Stimulated activated CD4-positive, alpha-beta T cell treated with anti-CD3 and anti-CD28 coated beads, Interleukin-1b, Interleukin-23, amount 100 ng/mL, for 24 hours (primary cell): ENCODE measurements at places on chromosomes 13 and 19.
A peak's percentile ranks its signal among the peaks of the same experiment; 100 is the strongest.

DNA sequence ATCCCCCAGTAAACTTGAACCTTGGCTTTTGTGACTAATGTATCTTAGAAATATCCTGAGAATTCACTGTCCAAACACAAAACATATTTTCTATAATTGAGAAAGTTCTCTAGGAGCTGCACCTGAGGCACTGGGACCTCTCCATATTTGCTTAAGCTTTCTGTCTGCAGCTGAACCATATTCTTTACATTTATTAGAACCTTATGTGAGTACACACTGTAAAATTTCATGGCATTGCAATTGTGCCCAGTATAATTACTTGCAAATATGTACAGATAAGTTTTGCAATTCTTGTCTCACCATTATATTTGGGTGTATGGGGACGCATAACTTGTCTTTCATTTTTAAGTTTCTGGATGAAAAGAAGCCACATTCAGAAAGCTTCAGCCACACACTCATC lies 280.7 kb upstream of the KLHL1 start:
- no peak for DNase-seq

DNA sequence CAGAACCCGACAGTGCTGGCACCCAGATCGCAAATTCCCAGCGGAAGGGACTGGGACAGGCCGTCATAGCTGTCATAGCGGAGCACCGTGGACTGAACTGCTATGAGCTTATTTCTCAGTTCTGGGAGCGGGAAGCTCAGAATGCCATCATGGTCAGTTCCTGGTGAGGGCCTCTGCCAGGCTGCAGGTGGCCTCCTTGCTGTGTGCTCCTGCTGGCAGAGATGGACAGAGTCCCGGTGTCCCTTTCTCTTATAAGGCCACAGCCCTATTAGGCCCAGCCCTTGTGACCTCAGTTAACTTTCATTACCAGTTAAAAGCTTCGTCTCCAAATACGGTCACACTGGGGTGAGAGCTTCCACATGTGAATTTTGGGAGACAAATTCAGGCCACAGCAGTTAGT lies 4.6 kb downstream of the ZNF444 start:
- DNase-seq: no peak

DNA sequence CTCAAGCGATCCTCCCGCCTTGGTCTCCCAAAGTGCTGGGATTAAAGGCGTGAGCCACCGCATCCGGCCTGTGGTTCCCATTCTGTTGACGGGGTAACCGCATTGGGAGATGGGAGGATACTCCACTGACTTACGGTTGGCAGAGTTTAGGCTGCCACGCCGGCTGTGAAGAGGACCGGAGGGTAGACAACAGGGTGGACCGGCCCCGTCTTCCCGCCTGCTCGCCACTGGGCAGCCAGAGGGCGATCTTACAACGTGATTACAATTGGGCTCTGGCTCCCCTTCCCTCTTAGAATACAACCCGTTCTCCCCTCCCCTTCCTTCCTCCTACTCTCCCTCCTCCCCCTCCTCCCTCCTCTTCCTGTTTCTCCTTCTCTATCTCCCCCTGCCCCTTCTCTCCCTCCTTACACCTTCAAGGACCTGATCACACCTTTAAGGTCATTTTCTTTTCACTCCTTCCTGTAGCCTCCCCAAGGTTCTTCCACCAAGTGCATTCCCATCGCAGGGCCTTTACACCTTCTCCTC lies 957 bp upstream of the CCDC194 start:
- peak; percentile 69 for DNase-seq

GRCh38 chr19:478976-479375 lies 17.3 kb upstream of the MADCAM1 start:
- DNase-seq: no peak

DNA sequence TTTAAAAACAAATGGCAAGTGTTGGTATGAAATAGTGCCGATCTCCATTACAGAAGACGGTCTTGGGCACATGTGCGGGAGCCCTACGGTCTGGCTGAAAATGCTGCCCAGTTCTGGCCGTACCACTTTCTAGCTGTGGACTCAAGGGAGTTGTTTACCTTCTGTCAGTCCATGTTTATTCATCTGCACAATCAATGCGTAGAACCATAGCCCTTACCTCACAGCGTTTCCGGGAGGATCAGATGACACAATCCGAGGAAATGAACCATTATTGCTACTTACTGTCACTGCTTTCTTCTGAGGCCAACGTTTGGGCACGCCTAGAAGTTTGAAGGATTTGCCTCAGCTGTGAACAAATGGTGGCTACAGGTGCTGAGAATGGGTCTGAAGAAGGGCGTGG lies 31.2 kb downstream of the GADD45B start:
- no peak for DNase-seq

DNA sequence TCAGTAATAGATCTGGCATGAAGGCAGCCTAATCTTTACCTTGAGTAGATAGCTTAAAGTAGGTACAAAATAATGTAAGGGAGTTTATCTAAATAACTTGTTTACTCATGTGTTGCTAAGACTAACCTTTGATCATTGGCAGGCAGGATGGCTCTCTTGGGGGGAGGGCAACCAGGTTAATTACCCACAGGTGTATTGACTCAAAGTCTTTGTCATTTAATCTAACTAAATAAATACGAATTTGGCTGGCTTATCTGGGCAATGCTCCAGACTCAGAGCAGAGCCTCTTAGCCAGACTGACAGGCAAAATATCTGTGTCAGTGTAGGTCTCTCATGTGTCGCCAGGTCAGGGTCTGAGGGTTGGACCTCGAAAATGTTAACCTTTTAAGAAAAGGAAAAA lies 283.4 kb upstream of the KLHL1 start:
- no peak for DNase-seq

DNA sequence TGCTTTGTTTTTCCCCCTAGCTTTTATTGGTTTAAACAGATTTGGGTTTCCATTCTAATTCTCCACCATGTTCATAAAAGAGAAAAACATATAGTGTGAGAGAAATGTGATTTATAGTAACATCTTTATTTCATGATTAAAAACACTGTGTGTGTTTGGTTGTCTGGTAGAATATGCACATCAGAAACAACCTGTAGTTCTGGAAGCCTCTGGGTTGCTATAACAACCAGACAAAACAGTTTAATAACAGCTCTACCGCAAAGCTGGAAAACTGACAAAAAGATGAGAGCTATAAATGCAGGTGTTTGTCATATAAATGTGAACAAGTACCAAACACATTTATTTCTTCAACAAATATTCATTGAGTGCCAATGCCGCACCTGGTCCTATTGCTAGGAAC lies 9.8 kb downstream of the KBTBD6 start:
- DNase-seq: no peak

GRCh38 chr13:75612354-75612753 lies 23.8 kb upstream of the LMO7 start:
- DNase-seq: no peak

DNA sequence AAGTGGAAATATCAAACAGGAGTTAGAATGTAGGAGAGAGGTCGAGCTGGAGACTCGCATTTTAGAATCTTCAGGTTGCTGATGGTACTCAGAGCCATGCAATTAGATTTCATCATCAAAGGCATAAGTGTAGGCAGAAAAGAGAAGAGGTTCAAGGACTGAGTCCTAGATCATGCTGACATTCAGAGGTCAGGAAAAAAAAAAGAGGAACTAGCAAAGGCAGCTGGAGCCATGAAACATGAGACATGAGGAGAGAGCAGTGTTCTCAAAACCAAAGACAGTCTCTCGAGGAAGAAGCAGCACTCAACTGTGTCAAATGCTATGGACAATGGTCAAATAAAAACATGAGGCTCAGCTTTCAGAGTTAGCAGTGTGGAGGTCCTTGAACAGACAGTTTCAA lies 12.4 kb upstream of the TPP2 start:
- DNase-seq: no peak

DNA sequence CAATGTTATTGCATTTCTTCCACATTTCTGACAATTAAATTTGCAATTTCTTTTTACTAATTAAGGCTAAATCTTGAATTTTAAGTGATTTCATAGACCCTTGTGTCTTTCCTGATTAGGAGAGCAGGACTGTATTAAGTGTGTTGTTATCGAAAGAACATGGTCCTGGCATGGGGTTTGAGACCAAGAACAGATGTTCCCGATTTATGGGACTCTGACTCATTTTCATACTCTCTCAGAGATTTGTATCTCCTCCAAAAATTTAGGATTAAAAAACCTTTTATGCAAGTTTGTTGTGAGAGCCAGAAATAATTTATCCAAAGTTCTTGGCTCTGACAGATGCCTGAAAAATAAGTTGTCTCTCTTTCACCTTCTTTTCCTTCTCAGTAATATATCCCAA lies 589.3 kb upstream of the ARGLU1 start:
- no peak for DNase-seq

DNA sequence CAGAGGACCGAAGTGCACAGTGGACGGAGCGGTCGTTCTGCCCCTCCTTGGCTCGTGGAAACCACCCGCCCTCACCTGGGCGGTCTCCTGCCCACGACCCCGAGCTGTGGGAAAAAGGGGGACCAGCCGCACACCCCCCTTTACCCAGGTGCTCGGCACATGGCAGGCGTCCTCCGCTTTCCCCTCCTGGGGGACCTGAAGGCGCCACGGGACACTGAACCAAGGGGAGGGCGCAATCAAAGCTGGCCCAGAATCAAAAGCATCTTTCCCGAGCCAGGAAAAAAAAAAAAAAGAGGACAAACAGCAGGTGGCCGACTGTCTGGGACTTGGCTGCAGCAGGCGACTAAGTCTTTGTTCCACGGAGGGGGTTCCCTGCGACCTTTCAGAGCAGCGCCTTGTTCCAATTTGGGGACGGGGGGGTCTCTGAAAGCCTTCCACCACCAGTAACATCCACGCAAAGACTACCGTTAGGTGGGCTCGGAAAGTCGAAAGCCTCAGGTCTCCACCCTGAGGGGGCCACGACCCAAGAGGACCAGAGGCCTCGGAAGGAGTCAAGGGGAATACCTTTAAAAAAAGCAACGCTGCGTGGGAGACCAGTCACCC lies 1.1 kb downstream of the MBD3 start:
- DNase-seq: no peak

DNA sequence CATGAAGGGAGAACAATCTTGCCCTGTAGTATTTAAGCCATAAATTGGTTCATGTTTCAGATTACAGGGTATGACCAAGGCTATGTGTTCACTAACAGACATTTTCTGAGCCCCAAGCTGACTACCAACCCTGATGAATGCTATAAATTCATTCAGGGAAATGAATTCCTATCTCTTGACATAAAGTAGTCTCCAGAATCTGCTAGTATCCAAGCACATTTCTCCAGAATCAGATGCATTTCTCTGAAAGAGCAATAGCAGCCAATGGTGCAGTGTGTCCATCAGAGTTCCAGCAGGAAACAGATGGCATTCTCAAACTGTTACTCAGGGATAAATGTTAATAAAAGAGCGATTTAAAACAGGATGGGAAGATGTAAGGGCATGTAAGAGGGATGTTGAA lies 226.4 kb downstream of the COG6 start:
- no peak for DNase-seq

DNA sequence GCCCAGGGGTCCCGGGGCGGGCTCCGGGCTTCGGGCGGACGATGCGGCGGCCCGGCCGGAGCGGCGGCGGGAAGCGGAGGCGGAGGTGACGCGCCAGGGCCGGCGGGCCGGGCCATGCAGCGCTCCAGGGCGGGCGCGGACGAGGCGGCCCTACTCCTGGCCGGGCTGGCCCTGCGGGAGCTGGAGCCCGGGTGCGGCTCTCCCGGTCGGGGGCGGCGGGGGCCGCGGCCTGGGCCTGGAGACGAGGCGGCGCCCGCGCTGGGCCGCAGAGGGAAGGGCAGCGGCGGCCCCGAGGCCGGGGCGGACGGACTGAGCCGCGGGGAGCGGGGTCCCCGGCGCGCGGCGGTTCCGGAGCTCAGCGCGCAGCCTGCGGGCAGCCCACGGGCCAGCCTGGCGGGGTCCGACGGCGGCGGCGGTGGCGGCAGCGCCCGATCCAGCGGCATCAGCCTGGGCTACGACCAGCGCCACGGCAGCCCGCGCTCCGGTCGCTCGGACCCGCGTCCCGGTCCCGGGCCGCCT lies 362 bp downstream of the WTIP start:
- no peak for DNase-seq

- DNase-seq: peak; percentile 23
These were observed 91.8 kb downstream of the UBL3 start for GRCh38 chr13:29758531-29759114.

DNA sequence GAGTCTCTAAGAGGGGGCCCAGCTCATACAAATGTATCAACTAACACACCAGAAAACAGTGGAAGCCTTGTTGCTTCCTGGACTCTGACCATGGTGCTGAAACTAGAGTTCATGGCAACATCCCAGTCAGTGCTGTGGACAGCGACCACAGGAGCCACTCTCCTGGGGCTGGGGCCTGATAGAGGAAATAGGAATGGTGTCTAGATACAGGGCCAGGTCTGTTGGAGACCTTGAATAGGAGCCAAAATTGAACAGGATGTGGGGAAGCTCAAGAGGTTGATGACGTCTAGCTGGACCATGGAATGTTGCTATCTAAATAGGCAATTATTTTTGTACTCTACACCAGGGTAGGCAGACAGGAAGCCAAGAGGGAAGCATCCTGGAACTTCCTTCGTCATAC lies 21.7 kb downstream of the LILRB4 start:
- no peak for DNase-seq

- no peak for DNase-seq
These were observed 160.6 kb upstream of the SOX1 start for GRCh38 chr13:111906306-111906705.

DNA sequence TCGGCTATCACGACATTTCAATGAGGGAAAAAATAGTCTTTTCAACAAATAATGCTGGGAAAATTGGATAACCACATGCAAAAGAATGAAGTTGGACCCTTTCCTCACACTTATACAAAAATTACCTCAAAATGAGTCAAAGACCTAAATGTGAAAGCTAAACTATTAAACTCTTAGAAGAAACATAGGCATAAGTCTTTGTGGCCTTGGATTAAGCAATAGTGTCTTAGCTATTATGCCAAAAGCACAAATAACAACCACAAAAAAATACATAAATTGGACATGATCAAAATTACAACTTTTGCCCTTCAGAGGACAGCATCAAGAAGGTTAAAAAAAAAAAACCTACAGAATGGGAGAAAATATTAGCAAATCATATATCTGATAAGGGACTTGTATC lies 156.6 kb downstream of the FOXO1 start:
- no peak for DNase-seq

DNA sequence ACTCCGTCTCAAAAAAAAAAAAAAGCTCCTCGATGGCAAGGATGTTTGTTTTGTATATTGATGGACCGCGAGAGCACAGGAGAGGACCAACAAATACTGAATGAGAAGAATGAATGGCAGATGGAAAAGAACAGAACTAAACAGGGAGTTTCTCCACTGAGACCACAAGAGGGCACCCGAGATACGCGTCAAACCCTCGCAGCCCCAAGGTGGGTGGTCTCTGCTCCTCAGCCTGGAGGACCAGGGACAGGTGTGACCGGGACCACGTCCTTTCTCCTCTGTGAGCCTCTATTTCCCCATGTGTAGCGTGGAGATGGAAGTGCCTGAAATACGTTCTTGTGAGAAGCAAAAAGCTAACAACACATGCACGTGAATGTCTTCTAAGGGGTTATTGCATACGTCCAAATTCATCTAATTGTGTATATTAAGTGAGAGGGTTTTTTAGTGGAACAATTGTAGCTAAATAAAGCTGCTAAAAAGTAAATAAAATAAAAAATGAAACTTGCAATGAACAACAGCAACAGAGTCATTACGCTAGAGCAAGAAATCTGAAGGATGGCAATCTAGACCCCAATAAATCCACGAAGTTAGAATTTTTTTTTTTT lies 8.3 kb upstream of the CDC42EP5 start:
- peak; percentile 24 for DNase-seq
